ENCODE measurements at places on chromosomes 7 and 10.

GRCh38 chr10:131689016-131689415 is 211.8 kb upstream of the PPP2R2D start:
- DNase-seq, result no peak

DNA sequence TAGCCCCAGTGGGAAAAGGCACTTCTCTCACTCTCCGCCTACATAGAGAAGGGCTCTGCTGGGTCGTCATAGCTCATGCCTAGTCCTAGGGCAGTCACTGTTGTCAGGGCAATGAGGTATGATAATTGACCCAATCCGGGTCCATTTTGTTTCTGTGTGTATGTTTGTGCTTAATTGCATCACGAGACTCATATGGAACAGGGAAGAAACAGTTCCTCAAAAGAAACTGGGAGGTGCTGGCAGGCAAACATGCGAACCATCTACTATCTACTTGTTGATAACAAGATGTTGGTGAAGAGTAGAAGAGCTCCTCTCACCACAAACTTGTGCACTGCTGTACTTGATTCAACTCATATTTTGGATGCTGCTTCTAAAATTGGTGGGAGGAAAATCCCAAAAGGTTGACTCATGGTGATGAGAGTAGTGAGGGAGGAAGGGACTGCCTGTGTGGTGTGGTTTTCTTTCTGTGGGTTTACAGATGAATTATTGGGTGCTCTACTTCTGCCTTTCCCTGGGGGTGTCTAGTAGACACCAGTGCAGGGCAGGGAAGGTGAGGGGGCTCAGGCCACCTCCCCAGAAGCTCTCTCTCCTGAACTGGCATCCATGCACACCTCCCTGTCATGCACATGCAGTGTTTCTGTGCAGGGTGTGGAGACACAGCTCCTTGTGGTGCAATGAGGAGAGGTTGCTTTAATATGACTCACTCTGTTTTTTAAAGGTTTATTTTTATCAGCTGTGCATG is 29.4 kb downstream of the LSMEM1 start:
- peak; percentile 82 for DNase-seq

GRCh38 chr10:14859775-14860174 is 18.9 kb upstream of the SUV39H2 start:
- no peak for DNase-seq

GRCh38 chr10:124614003-124614659 is 130.0 kb downstream of the FAM53B start:
- no peak for DNase-seq

DNA sequence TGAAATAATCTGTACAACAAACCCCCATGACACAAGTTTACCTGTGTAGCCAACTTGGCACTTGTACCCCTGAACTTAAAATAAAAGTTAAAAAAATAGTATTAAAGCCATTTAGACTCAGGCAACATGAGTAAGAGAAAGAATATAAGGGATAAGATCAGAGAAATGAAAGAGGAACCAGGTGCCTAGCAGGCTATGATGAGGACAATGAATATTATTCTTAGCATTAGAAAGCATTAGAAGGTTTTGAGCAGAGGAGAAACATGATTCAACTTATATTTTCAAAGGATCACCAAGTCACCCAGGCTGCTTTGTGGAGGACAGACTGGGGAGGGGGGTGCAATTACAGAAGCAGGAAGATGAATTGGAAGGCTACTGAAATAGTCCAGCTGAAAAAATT is 48.1 kb upstream of the TES start:
- no peak for DNase-seq
